Right ventricle myocardium inferior (tissue), 1 donor: ENCODE measurements at places on chromosomes 7 and 10.

DNA sequence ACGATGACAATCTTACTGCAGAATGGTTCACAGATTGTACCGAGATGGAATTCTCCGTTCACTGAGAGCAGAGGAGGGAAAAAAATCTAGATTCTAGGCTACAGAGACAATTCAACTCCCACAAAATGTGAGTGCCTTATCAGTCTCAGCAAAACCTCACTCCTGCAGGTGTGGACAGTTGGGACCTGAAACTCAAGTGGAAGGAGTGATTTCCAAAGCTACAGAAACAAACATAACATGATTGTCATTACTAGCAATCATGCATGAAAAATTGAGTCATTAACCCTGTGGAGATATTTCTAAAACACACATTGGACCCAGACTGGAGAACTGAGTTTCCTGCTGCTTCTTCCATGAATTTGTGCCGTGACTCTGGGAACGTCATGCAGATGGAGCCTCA is 70.3 kb downstream of the CALML3 start:
- no peak for DNase-seq

- DNase-seq: no peak
Measured at GRCh38 chr7:26420422-26421019, 128.9 kb downstream of the SNX10 start.

DNA sequence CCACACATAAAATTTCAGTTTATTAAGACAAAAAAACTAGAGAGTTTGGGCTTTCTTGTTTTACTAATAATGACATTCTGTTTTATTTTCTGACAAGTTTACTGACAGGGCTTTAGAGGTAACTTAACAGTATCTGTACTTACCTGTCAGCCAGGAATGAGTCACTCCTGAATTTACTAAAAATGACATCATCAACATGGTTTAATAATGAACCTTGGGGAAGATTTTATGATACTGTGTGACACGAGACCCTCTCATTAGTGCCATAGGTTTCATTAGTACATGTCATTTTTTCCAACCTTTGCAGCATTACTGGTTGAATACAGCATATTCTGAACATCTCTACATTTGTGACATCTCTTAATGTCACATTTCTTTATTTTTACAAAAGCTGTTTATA is 131.1 kb downstream of the KCND2 start:
- no peak for DNase-seq

GRCh38 chr10:74383642-74384041 is 232.6 kb downstream of the ADK start:
- DNase-seq: no peak

GRCh38 chr7:152571068-152571467 is 104.9 kb downstream of the XRCC2 start:
- no peak for DNase-seq

DNA sequence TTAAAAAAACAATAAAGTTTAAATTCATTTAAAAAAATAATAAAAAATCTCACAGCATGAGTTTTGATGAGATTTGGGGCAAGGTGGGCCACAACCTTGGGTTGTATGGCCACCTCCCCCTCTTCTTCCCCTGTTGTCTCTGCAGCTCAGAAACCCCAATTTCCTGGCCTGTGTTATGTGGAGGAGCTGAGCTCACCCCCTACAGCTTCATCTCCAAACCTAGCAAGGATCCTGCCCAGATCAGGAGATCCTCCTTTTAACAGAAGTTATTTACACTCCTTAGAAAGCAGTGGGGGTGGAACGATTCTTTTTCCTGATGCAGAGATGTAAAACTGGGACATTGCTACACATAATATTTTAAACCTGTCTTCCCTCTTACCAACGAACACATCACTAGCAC is 6.9 kb upstream of the SH2D4B start:
- DNase-seq: no peak

DNA sequence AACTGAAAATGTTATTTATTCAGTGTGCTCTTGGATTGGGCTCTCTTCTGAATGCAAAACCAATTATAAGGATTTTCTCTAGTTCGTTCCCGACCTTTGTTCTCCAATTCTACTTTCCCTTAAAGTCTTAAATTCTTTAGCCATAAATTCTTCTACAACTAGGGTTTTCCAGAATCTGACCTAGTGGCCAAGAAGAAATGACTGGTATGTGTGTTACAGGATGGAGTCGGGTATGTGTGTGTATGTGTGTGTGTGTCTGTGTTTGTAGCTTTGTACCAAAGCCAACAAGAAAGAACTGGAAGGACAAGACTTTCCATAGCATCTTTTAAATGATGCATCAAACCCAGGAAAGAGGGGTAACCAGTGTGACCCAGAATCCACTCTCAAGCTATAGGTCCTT is 25.8 kb upstream of the LEP start:
- DNase-seq: no peak

DNA sequence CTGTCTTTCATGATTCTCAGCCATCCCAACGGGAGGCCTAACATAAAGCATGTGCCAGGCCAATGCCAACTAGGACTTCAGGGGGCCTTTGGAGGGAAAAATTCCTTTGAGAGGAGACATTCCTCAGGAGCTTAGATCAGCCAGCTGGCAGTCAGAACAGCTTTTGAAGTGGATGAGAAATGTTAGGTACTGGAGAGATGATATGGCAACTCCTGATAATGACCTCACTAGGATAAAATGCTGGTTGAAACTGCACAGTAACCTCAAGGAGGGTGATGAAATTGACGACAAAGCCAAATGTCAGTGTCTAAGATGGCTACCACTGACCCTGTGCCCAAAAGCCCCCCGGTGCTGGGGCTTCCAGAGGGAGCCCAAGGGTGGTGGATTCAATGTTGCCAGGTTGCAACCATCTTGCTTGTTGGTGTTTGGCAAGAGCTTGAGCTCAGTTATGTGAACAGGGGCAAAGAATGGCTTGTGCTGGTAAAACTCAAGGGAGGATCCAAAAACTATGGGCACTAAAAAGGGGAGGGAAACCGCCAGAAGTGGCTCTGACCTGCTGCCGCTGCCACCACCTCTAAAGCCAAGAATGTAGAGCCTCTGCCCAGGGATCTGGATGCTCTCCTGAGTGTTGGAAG is 121.2 kb downstream of the UBE2H start:
- DNase-seq: no peak

- no peak for DNase-seq
Measured at GRCh38 chr7:18469316-18469715, 26.2 kb upstream of the HDAC9 start.

- DNase-seq: no peak
Measured at GRCh38 chr10:77291596-77292505, 345.8 kb downstream of the KCNMA1 start.

- DNase-seq: peak; percentile 62
Measured at GRCh38 chr7:27155816-27156507, 513 bp downstream of the HOXA7 start.

DNA sequence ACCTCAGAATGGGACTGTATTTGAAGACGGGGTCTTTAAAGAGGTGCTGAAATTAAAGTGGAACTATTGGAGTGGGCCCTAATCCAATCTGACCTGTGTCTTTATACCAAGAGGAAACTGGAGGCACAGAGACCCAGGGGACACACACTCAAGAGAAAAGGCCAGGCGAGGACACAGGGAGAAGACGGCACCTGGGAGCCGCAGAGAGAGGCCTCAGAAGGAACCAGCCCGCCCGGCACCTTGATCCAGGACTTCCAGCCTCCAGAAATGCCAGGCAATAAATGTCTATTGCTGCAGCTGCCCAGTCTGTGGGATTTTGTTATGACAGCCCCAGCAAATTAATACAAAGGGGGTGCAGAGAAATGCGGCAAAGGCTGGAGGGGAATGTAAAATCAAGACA is 10.5 kb downstream of the CARD11 start:
- no peak for DNase-seq

GRCh38 chr10:128680116-128680515 is 553.9 kb upstream of the MKI67 start:
- no peak for DNase-seq
